ENCODE measurements at places on chromosomes 12 and 14. TPM values are rescaled to one million over a fixed set of nuclear protein-coding genes. Genes with fewer than 3 reads are reported as not detected.

NELL2 gene
- 0.80 TPM for total RNA-seq

TUBA1A gene
- total RNA-seq, result 46.9 TPM

CLEC2A gene
- not detected for total RNA-seq

SRRM4 gene
- under 0.01 TPM for total RNA-seq

ANKRD33 gene
- total RNA-seq, result not detected

WNT1 gene
- total RNA-seq, result not detected

KIF5A gene
- not detected for total RNA-seq

KLHDC1 gene
- 0.07 TPM for total RNA-seq

RNASE3 gene
- total RNA-seq, result not detected

C3AR1 gene
- not detected for total RNA-seq

SYCP3 gene
- not detected for total RNA-seq

KHNYN gene
- total RNA-seq, result 50.9 TPM

AICDA gene
- not detected for total RNA-seq

KRT71 gene
- total RNA-seq, result not detected

Data from PC-3 (cell line).